ENCODE measurements at places on chromosomes 4 and X. TPM values are rescaled to one million over a fixed set of nuclear protein-coding genes. Genes with fewer than 3 reads are reported as not detected.

GRCh38 chr4:152073351-152074087, 312.7 kb upstream of the GATB start:
- H3K4me3 ChIP-seq = no peak overlapping the region
- peaks cover 41% of the 10 kb centered on the region for H3K4me1 ChIP-seq
- no peak for DNase-seq
- H3K36me3 ChIP-seq = no peaks in the 10 kb centered on the region
- no peaks in the 10 kb centered on the region for H3K27me3 ChIP-seq
- peak overlapping the region; percentile 61 for H3K27ac ChIP-seq

GRCh38 chrX:5290635-5291034, 938.0 kb downstream of the NLGN4X start:
- H3K36me3 ChIP-seq = no peaks in the 10 kb centered on the region
- no peaks in the 10 kb centered on the region for H3K27me3 ChIP-seq
- DNase-seq = no peak
- H3K4me3 ChIP-seq = no peak overlapping the region
- H3K4me1 ChIP-seq = no peaks in the 10 kb centered on the region

DNA sequence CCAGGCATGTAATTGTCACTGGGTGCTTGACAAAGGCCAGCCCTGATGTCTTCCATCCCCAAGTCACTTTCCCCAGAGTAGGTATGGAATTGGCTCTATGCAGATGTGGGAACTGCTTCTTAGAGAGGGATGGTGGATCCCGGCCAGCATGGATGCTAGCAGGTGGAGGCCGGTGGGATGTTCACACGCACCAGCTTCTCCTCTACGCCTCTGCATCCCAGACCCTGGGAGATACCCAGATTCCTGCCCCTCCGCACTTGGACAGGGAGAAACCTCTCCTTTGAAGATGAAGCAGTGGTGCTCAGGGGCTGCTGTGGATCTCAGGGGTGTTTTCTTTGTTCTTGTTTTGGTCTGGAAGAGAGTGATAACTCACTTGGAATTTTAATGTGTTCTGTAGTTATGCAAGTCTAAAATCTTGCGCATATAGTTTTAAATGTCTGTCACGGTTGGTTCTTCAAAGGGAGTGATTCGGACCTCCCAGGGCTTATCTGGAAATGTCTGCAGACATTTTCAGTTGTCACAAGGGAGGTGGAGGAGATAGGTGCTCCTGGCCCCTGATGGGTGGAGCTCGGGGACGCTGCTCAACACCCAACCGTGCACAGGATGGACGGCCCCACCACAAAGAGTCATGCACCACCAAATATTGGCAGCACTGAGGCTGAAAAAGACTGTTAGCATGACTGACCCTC, 308.0 kb downstream of the DHRSX start:
- H3K27ac ChIP-seq = no peak overlapping the region
- no peaks in the 10 kb centered on the region for H3K27me3 ChIP-seq
- DNase-seq = no peak
- peaks cover 27% of the 10 kb centered on the region for H3K4me1 ChIP-seq

GRCh38 chrX:49069038-49069437, 4.8 kb downstream of the PRAF2 start:
- DNase-seq = no peak
- peak overlapping the region; percentile 34 for H3K27ac ChIP-seq
- H3K27me3 ChIP-seq = no peaks in the 10 kb centered on the region
- H3K4me1 ChIP-seq = peaks cover 12% of the 10 kb centered on the region

- peaks cover 1% of the 10 kb centered on the region for H3K27me3 ChIP-seq
- peaks cover 12% of the 10 kb centered on the region for H3K4me1 ChIP-seq
- no peak for DNase-seq
- H3K36me3 ChIP-seq = peaks cover 9% of the 10 kb centered on the region
- no peak overlapping the region for H3K4me3 ChIP-seq
- no peak overlapping the region for H3K27ac ChIP-seq
Observed at GRCh38 chr4:94428884-94429283, 22.9 kb upstream of the PDLIM5 start.

- H3K4me1 ChIP-seq = no peaks in the 10 kb centered on the region
- no peaks in the 10 kb centered on the region for H3K36me3 ChIP-seq
- no peak within 1 kb of the TSS for H3K27ac ChIP-seq
- DNase-seq = no peak
Observed at GRCh38 chrX:136147315-136147901, at the start of gene FHL1. Gene FHL1, plus strand, starts transcription at chrX:136147533.

- H3K27me3 ChIP-seq = peaks cover 6% of the 10 kb centered on the region
- no peak for DNase-seq
- H3K4me1 ChIP-seq = no peaks in the 10 kb centered on the region
- H3K36me3 ChIP-seq = no peaks in the 10 kb centered on the region
- no peak overlapping the region for H3K27ac ChIP-seq
- H3K4me3 ChIP-seq = no peak overlapping the region
Observed at GRCh38 chr4:89099034-89099433, 12.3 kb upstream of the TIGD2 start.

GRCh38 chr4:1492651-1493539, 86.7 kb upstream of the NKX1-1 start:
- no peak for DNase-seq
- H3K27ac ChIP-seq = no peak overlapping the region
- H3K4me3 ChIP-seq = no peak overlapping the region
- no peaks in the 10 kb centered on the region for H3K36me3 ChIP-seq
- peaks cover 4% of the 10 kb centered on the region for H3K4me1 ChIP-seq

Gene RAB9B
- total RNA-seq = 1.9 TPM
